Effector memory CD4-positive, alpha-beta T cell (primary cell): ENCODE measurements at places on chromosomes 6 and 20.

- no peaks in the 10 kb centered on the region for H3K4me1 ChIP-seq
- no peak overlapping the region for H3K27ac ChIP-seq
- H3K36me3 ChIP-seq: no peaks in the 10 kb centered on the region
These were observed 571.4 kb downstream of the PRKN start for GRCh38 chr6:162156146-162156545.

DNA sequence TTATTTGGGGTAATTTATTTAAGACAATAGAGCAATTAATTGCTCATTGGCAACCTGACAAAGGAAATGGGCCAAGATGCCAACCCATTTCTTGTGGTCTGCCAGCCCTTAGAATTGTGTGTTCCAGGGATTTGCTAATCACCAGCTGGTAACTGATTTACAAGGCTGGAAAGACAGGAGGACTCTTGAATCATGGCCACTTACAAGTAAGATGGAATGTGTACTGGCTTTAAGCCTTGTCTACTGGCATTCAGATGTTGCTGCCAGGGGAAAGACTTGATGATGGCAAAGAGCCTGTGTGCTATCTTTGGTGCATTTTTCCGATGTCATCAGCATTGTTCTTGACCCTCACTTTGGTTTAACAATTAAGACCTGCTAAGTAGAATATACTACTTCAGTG is 91.0 kb downstream of the BCKDHB start:
- no peaks in the 10 kb centered on the region for H3K36me3 ChIP-seq
- H3K4me1 ChIP-seq: no peaks in the 10 kb centered on the region
- no peak overlapping the region for H3K4me3 ChIP-seq
- DNase-seq: no peak
- H3K27ac ChIP-seq: no peak overlapping the region

- peak overlapping the region; percentile 100 for H3K27ac ChIP-seq
- peak overlapping the region; percentile 100 for H3K4me3 ChIP-seq
- peaks cover 16% of the 10 kb centered on the region for H3K4me1 ChIP-seq
- H3K27me3 ChIP-seq: no peaks in the 10 kb centered on the region
- peaks cover 4% of the 10 kb centered on the region for H3K36me3 ChIP-seq
These were observed 1.1 kb downstream of the PPIL4 start for GRCh38 chr6:149544646-149545257.

DNA sequence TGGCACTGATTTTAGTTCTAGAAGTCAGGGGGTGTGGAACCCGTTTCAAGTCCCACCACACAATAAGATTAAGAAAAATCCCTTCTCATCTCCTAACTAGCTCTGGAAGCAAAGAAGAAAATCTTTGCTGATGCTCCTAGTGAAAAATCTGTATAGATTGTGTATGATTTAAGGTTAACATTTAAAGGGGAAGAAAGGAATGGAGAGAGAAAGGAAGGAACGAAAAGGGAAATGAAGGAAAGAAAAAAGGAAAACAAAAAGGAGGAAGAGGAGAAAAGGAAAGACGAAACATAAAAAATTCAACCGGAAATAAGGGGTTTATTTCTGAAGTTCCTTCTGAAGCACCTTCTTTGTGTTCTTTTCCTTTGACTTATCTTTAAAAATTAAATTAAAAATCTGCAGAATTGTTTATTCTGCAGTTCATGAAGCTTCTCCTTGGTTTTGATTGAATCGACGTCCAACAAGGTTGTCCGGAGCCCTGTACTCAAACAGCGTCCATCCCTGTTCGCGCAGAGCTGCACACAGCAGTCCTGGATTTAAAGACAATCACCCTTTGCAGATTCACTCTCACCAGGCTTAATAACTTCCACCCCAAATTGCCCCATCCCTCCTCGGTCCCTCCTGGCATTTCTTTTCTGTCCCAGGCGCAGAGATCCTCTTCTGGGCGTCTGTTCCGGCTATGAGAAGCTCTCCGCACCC is 1.6 kb upstream of the TFAP2B start:
- H3K4me3 ChIP-seq: no peak overlapping the region
- no peaks in the 10 kb centered on the region for H3K4me1 ChIP-seq
- no peaks in the 10 kb centered on the region for H3K36me3 ChIP-seq
- H3K27me3 ChIP-seq: peaks cover 11% of the 10 kb centered on the region
- H3K27ac ChIP-seq: no peak overlapping the region
- no peak for DNase-seq

- DNase-seq: no peak
- H3K27ac ChIP-seq: no peak overlapping the region
- H3K4me3 ChIP-seq: no peak overlapping the region
- H3K36me3 ChIP-seq: no peaks in the 10 kb centered on the region
- no peaks in the 10 kb centered on the region for H3K27me3 ChIP-seq
These were observed 45.4 kb downstream of the MYB start for GRCh38 chr6:135226537-135226936.

- H3K4me3 ChIP-seq: no peak overlapping the region
- H3K27ac ChIP-seq: no peak overlapping the region
- H3K4me1 ChIP-seq: no peaks in the 10 kb centered on the region
- no peak for DNase-seq
- H3K36me3 ChIP-seq: peaks cover 12% of the 10 kb centered on the region
- no peaks in the 10 kb centered on the region for H3K27me3 ChIP-seq
These were observed 40.6 kb downstream of the DTD1 start for GRCh38 chr20:18628330-18628920.

DNA sequence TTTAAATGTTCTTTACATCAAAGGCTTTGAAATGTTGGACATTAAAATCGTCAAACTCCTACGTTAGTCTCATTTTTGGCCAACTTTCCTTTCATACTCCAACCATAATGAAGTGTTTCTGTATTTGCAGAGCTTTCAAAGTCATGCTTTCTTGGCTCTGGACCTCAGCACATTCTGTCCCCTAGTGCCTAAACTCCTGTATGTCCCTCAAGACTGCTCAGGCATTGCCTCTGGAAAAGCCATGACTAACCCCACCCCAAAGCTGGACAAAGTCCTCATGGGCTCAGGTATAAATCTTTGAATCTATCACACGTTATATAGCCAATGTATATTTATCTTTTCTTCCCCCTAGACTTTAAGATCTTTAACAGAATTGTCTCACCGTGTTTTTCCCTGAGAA is 18.9 kb downstream of the IFNGR1 start:
- DNase-seq: no peak
- no peak overlapping the region for H3K27ac ChIP-seq
- H3K4me1 ChIP-seq: peaks cover 7% of the 10 kb centered on the region
- H3K36me3 ChIP-seq: peaks cover 45% of the 10 kb centered on the region
- H3K4me3 ChIP-seq: no peak overlapping the region
- no peaks in the 10 kb centered on the region for H3K27me3 ChIP-seq

- H3K27ac ChIP-seq: no peak overlapping the region
- no peak for DNase-seq
- H3K4me3 ChIP-seq: no peak overlapping the region
- no peaks in the 10 kb centered on the region for H3K4me1 ChIP-seq
- no peaks in the 10 kb centered on the region for H3K36me3 ChIP-seq
These were observed 744.1 kb upstream of the GJE1 start for GRCh38 chr6:141388666-141389065.

DNA sequence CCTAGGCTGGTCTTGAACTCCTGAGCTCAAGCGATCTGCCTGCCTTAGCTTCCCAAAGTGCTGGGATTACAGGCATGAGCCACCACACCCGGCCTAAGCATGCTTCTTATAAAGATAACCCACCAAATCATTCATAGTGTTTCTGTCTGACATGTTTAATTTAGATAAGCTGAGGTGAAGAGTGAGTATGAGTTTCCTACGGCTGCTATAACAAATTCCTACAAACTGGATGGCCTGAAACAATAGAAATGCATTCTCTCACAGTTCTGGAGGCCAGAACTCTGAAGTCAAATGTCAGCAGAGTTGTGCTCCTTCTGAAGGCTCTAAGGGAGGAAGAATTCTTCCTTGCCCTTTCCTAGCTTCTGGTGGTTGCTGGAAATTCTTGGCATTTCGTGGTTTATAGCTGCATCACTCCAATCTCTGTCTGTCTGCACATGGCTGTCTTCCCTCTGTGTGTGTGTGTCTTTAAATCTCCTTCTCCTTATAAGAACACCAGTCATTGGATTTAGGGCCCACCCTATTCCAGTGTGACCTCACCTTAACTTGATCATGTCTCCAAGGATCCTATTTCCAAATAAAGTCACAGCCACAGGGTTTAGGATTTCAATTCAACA is 29.9 kb downstream of the MAPK13 start:
- no peak for DNase-seq
- no peak overlapping the region for H3K27ac ChIP-seq
- H3K4me3 ChIP-seq: no peak overlapping the region
- no peaks in the 10 kb centered on the region for H3K27me3 ChIP-seq

DNA sequence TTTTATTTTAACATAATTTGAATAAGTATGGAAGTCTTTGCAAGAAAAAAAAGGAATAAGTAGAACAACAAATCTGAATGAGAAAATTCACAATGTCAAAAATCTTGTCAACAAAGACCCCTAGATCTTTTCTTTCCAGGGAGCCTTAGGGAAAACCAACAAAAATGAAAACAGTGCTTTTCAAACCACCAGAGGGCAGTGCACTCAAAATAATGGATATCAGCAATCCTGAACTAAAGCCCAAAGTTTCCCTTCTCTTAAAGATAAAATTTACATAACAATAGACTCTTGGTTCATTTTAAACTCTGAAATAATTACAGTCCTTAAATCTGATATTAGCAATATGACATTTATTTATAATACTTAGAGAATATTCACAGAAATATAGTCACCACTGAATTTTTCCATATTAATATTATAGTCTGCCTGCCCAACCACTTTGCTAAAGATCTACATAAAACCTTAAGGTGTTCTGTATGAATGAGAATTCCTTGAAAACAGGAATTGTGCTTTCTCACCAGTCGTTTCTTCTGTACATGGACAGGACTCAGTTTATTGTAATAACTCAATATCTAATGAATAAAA is 105.3 kb upstream of the BMP5 start:
- H3K4me1 ChIP-seq: no peaks in the 10 kb centered on the region
- H3K27ac ChIP-seq: no peak overlapping the region
- no peaks in the 10 kb centered on the region for H3K36me3 ChIP-seq
- DNase-seq: no peak
- no peak overlapping the region for H3K4me3 ChIP-seq

- no peak for DNase-seq
- H3K27ac ChIP-seq: no peak overlapping the region
- no peaks in the 10 kb centered on the region for H3K27me3 ChIP-seq
- no peak overlapping the region for H3K4me3 ChIP-seq
These were observed 159.3 kb upstream of the MARCKS start for GRCh38 chr6:113697632-113698410.
